CD4-positive, alpha-beta T cell treated with Interferon alpha-2 for 1 hour (primary cell): ENCODE measurements at places on chromosomes 16 and 17.

DNA sequence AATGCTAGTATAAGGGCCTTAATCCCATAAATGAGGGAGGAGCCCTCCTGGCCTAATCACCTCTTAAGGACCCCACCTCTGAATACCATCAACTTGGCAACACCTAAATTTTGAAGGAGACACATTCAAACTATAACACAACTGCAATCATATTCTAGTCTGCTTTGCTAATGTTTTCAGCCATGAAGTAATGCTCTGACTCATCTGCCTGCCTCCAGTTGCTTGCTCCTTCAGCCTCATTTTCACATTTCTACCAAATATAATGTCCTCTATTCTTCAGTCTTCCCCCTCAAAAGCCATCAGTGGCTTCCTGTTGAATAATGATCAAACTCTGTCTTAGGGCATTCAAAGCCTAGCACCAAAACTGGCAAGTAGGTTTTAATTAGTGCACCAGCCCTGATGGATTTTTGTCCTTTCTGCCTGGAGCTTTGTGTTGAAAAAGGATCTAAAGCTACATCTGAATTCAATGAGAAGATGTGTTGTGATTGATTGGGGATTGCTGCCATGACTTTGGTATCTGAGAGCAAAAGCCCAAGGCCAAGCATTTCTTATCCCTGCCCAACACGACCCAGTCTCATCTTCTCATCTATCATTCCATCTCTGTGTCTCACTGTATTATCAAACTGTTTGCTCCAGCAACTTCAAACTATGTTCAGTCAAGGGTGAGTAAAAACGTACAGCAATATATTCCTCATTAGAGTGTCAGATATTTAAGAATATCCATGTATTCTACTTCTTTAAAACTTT, 140.8 kb upstream of the ELAC2 start:
- no peak for DNase-seq

- peak; percentile 63 for DNase-seq
Measured at GRCh38 chr17:19867329-19868078, at the start of gene ULK2. TSS of gene ULK2 (minus strand) at chr17:19867936. CDS start at chr17:19867417, 519 bp downstream.

GRCh38 chr16:10539236-10539635, 41.2 kb downstream of the EMP2 start:
- DNase-seq = no peak

DNA sequence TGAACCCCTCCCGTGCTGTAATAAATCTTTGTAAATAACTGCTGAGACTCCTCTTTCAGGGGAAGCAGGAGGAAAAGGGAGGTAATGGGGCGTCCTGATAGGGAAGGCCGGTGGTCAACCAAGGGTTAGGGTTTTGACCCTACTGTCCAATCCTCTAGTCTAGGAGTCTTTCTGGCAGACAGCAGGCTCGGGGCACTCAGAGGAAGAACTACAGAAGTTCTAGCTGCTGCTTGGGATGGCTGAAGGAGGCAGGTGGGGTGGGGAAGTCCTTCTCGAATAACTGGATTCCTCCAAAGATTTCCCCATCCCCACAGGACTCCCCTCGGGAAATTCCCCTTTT, 387 bp upstream of the STARD3 start:
- no peak for DNase-seq

- DNase-seq = no peak
Measured at GRCh38 chr17:50445730-50446325, 19.8 kb downstream of the ACSF2 start.

- no peak for DNase-seq
Measured at GRCh38 chr17:59642565-59642964, 22.9 kb downstream of the CLTC start.

DNA sequence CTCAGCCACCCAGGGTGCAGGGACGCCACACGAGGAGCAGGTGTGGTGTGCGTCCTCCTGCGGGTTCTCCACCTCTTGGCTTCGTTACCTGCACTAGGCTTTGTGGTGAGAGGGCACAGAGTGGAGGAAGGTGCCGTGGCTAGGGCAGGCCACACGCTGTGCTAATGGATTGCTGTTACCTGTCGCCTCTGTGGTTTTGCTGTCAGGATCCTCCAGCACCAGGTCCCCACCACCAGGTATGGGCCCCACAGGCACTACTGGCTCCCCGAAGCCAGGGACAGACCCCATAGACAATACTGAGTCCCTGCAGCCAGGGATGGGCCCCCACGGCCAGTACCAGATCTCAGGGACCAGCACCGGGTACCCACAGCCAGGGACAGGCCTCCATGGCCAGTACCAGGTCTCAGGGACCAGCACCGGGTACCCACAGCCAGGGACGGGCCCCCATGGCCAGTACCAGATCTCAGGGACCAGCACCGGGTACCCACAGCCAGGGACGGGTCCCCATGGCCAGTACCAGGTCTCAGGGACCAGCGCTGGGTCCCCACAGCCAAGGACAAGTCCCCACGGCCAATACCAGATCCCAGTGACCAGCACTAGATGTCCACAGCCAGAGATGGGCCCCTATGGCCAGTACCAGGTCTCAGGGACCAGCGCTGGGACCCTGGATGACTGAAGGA, 315.6 kb downstream of the SEC14L1 start:
- no peak for DNase-seq

DNA sequence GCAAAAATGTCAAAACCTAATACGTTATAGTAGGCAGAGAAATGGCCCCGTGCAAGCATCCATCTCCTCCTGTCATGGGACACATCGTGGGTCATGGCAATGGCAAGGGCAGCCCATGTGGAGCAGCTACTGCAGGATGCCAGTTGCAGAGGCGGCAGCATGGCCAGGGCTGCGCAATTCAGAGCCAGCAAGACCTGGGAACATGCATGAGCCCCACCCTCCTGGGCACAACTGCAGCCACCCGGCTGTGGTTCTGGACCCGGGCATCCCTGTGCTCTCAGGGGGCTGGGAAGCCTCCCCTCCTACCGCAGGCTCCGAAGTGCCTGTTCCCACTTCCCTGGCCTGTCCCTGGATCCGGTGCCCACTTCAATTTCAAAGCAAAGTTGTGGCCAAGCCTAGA, 203.6 kb downstream of the CPPED1 start:
- no peak for DNase-seq

GRCh38 chr16:48194828-48195556, 39.2 kb upstream of the ABCC12 start:
- no peak for DNase-seq

DNA sequence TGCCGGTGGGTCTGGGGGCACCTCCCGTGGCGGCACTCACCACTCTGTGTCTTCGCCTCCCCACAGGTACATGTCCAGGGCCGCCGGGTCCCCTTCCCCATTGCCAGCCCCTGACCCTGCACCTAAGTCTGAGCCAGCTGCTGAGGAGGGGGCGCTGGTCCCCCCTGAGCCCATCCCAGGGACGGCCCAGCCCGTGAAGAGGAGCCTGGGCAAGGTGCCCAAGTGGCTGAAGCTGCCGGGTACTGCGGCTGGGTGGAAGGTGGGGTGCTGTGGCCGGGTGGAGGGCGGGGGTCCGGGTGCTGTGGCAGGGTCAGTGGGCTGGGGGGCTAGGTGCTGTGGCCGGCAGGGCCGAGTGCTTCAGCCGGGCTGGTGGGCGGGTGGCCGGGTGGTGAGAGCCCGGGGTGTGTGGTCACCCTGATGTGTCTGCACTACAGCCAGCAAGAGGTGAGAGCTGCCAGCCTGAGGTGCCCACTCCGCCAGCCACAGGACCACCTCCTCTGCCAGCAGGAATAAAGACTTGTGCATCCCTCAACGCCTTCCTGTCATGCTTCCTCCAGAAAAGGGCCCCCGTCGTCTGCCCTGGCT, 5.7 kb downstream of the CENPX start:
- DNase-seq = no peak

- DNase-seq = no peak
Measured at GRCh38 chr17:30235386-30236296, at the start of gene SLC6A4. TSS of gene SLC6A4 (minus strand) at chr17:30235697. CDS start at chr17:30221958, 13,739 bp downstream.

DNA sequence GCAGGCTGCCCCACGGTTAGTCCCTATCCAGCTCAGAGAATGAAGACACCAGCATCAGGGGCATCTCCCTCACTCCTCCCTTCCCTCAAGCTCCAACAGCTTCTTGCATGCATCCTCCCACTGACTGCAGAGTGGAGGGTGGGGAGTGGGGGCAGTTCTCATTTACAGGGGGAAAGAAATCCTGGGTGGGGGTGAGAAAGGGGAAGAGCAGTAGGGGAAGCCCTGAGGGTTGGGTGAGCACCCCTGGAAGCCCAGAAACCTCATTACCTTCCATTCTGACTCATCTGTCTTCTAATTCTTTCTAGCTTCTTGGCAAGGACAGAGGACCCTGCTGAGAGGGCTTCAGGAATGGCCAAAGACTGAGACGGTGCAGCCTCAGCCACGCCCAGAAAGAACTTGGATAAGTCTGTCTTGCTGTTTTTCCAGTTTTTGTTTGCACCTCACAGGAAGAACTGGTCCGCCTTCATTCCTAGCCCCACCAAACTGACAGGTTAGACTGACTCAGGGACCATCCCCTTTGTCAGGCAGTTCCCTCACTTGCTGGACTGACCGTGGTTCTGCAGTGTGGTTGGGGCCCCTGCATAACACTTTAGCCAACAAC, 52.5 kb upstream of the WSB1 start:
- DNase-seq = no peak

DNA sequence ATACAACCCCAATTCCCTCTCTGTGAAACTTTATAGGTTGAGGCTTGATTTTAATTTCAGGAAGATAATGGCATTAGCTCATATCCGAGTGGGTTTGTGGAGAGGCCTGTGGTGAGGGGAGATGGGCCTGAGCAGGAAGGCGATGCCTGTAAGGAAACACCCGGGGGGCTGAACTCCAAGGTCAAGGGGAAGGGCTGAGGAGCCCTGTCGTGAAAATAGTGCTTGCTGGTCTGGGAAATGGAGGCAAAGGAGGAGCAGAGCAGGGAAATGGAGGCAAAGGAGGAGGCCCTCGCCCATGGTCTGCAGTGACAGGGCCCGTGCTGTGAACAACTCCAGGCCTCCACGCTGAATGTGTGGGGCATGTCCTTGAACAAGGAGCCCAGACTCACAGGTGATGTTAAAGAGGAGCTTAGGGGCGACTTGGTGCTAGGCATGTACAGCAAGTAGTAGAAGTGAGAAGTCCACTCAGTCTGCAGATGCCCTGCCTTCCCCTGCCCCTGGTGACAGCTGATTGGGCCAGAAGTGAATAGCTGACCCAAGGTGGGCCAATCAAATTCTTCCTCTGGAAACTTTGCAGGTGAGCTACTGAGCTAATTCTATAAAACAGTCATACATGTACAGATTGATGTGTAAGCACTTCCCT, 38.1 kb downstream of the MRPS23 start:
- no peak for DNase-seq

DNA sequence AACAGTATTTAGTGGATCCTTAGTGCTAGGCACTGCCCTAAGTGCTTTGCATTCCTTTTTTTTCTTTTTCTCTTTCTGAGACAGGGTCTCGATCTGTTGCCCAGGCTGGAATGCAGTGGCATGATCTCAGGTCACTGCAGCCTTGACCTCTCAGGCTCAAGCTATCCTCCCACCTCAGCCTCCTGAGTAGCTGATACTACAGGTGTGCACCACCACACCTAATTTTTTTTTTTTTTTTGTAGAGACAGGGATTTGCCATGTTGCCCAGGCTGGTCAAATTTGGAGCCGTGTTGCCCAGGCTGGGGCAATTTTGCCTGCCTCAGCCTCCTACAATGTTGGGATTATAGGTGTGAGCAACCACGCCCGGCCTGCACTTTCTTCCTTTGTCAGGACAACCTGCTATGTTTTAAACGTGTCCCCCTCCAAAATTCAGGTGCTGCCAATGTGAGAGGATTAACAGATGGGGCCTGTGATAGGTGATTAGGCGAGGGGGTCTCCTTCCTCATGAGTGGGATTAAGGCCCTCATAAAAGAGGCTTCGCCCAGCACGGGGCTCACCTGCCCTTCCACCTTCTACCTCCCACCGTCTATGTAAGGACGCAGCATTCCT, 5.4 kb downstream of the NQO1 start:
- no peak for DNase-seq

GRCh38 chr17:80848449-80849102, 143.1 kb upstream of the CHMP6 start:
- no peak for DNase-seq

- no peak for DNase-seq
Measured at GRCh38 chr17:58918072-58918471, 162.4 kb downstream of the PPM1E start.

DNA sequence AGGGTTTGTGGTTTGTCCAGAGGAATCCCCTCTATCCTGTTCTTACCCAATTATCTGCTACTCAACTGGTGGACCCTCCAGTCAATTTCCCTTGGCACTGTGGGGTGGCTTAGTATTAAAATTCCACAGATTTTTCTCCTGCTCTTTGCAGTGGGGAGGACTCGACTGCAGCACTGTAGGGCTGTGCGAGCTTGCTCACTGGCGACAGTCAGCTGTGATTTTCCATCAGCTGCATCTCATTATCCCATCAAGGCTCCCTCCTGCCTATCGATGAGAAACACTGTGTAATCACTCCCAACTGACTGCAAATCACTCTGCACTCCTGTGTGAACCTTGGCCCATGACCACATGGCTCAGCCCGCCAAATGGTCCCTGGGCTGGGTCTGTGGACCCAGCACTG, 90.5 kb upstream of the MAF start:
- no peak for DNase-seq

DNA sequence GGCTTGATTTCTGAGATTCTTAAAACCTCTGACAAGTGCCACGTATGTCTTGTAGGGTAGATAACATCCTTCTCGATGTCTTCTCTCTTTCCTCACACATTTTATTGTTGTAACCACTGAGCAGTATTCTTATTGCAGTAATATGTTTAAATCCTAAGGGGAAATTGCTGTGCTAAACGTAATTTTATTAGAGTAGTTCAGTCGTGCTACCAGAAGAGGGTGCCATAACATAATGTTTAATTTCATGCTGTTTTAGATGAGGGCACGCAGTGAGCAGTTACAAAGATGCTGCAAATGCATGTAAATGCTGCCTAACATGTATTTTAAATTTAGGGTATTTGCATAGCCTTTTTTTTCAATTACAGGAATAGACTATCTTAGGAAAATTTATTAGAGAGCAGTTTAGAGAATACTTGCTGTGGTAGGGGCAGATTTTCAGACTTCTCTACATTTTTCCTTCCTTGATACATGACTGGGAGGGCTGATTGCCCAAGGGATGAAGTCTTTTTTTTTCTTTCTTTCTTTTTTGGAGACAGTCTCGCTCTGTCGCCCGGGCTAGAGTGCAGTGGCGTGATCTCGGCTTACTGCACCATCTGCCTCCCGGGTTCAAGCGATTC, 51.7 kb downstream of the GAN start:
- peak; percentile 11 for DNase-seq

- DNase-seq = peak; percentile 60
Measured at GRCh38 chr16:69930117-69930776, 20.9 kb upstream of the CLEC18A start.

DNA sequence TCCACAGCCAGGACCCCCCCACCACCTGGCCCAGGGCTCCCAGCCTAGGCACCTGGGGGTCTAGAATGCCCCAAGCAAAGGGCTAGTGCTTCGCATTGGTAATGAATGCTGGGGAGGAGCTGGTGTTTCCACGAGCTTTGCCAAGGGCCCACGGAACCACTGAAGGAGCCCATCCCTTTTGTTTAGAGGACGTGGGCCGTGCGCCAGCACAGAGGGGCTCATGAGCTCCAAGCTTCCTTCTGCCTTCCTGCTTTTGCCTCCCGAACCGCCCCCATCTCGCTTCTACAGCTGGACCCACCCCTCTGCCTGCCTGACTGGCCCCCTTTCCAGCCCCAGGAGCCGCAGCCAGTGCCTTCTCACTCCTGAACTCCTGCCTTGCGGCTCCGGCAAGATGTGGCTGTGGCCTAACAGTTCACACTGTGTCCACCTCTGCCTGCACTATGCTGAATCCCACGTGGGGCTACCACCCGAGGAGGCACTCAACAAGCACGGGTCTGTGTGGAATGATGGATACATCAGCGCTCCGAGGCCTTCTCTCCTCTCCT, 31.8 kb upstream of the RASD1 start:
- DNase-seq = no peak
